ENCODE measurements at places on chromosomes 1 and 21.

GRCh38 chr1:234997896-234998741 lies 130.5 kb downstream of the TOMM20 start:
- DNase-seq: peak; percentile 74

DNA sequence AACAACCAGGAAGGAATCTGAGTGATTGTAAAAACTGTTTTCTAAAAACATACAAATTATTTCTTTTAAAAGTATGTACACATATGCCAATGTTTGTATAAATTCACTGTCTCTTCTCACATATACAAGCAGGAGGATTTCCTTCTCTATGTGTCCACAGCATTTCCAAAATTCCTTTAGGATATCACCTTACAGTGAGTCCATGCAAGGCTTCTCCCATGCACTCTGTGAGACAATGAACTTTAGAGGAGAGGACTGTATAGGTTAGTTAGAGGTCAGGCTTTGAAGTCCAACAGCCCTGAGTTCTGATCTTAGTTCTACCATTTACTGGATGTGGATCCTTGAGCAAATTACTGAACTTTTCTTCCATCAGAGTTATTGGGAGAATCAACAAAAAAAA lies 34.1 kb upstream of the USH2A start:
- peak; percentile 20 for DNase-seq

- DNase-seq: no peak
These were observed 180.7 kb downstream of the ZC3H11B start for GRCh38 chr1:219432191-219432606.

- DNase-seq: no peak
These were observed 110.8 kb downstream of the GREM2 start for GRCh38 chr1:240501115-240501514.
